ENCODE measurements at places on chromosomes 13 and 19. TPM values are rescaled to one million over a fixed set of nuclear protein-coding genes. Genes with fewer than 3 reads are reported as not detected.

- peak overlapping the region; percentile 98 for H3K4me3 ChIP-seq
- H3K4me1 ChIP-seq: peaks cover 19% of the 10 kb centered on the region
- H3K27ac ChIP-seq: no peak overlapping the region
- H3K36me3 ChIP-seq: peaks cover 61% of the 10 kb centered on the region
- DNase-seq: no peak
These were observed 1.5 kb downstream of the ZNF765 start for GRCh38 chr19:53396525-53396868.

The RNF225 gene
- total RNA-seq: 0.57 TPM

The FCGBP gene
- total RNA-seq: 2.5 TPM

DNA sequence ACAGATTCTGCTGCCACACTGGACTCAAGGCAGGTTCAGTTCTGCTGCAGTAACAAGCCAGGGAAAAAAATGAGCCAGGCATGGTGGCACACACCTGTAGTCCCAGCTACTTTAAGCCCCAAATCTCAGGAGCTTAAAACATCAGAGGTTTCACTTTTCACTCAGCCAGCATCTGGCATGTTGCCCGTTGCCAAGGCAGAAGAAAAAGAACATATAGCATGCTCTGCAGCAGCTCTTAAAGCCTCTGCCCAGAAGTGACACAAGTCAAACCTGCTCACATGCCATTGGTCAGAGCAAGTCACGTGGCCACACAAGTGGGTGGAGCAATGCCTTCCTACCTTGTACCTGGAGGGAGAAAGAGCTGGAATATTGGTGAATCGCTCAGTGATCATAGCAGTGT, 14.7 kb upstream of the ADGRE5 start:
- no peaks in the 10 kb centered on the region for H3K27me3 ChIP-seq
- H3K4me1 ChIP-seq: peaks cover 60% of the 10 kb centered on the region
- peak overlapping the region; percentile 59 for H3K4me3 ChIP-seq
- peak overlapping the region; percentile 96 for H3K27ac ChIP-seq
- peak; percentile 84 for DNase-seq

DNA sequence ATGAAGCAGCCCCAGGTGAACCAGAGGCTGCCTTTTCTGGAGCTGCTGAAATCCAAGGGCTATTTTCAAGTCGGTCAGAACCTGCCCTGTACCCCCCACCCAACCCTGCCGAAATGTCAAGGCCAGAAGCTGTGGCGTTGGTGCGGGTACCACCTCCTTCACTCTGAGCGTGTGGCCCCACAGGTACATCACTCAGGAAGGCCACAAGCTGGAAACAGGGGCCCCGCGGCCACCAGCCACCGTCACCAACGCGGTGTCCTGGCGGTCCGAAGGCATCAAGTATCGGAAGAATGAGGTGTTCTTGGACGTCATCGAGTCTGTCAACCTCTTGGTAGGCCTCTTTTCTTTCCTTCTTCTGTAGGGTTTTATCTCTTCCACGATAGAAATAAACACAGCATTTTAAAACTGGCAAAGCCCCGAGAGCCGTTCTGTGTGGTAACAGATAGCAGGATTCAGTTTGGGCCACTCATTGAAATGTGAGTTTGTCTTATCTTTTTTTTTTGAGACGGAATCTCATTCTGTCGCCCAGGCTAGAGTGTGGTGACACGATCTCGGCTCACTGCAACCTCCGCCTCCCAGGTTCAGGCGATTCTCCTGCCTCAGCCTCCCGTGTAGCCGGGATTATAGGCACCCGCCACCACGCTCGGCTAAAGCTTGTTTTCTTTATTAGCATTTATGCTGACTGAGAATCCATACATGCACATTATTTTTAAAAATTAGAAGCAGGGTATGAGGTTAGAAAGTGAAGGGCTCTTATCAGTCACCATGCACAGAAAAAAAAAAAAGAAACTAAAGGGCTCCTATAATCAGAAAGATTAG, 11.3 kb downstream of the AP1M1 start:
- H3K27me3 ChIP-seq: no peaks in the 10 kb centered on the region
- H3K36me3 ChIP-seq: peaks cover 81% of the 10 kb centered on the region
- H3K4me1 ChIP-seq: peaks cover 38% of the 10 kb centered on the region
- H3K4me3 ChIP-seq: no peak overlapping the region

DNA sequence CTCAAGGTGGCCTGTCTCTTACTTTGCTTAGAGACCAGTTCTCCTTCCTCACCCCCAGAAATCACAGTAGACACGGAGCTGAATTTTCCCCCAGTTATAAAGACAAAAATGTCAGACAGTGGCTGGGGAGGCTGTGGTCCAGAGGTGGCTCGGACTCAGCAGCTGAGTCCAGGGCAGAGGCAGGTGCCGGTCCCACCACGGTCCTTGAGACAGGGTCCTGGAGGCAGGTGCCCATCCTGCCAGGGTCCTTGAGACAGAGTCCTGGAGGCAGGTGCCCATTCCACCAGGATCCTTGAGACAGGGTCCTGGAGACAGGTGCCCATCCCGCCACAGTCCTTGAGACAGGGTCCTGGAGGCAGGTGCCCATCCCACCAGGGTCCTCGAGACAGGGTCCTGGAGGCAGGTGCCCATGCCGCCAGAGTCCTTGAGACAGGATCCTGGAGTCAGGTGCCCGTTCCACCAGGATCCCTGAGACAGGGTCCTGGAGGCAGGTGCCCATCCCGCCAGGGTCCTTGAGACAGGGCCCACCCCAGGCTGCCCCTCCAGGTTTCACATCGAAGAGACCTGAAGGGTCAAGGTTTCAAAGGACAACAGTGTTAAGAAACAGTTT, 23.1 kb downstream of the PEPD start:
- no peak for DNase-seq
- H3K27me3 ChIP-seq: no peaks in the 10 kb centered on the region
- no peaks in the 10 kb centered on the region for H3K4me1 ChIP-seq
- H3K27ac ChIP-seq: no peak overlapping the region

- H3K27me3 ChIP-seq: peaks cover 4% of the 10 kb centered on the region
- H3K4me3 ChIP-seq: no peak overlapping the region
- no peaks in the 10 kb centered on the region for H3K36me3 ChIP-seq
- peaks cover 7% of the 10 kb centered on the region for H3K4me1 ChIP-seq
These were observed 8.0 kb upstream of the NLRP7 start for GRCh38 chr19:54955376-54955775.

DNA sequence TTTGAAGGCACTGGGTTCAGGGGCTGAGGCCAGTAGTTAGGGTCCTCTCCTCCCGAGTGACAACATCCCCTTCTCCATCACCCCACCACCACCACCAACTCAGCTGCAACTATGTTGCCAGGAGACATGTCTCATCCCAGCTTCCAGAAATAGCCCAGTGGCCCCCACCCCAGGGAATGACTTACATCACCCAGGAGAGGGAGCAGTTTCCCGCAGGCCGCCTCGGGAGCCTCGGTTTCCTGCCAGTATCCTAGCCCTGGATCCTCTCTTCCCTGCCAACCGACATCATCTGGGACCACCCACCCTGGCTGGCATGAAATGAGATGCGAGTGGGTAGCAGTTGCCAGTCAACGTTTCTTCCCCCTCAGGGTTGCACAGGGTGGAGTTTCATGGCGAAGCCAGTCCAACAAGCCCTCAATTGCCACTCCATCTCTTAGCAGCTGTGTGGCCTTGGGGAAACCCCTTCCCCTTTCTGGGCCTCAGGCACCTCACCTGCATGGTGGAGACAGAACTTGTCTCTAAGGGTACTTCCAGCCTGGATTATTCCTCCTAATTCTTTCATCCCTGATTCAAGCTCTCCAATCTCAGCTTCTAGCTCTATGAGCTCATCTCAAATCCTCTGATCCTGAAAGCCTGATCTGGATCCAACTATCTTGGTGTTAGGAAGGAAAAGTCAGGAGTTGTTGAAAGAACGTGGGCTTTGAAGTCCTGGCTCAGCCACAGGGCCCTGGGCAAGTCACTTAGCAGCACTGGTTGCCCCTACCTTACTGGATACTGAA, 3.9 kb upstream of the GSK3A start:
- H3K4me3 ChIP-seq: no peak overlapping the region
- DNase-seq: no peak
- H3K4me1 ChIP-seq: peaks cover 18% of the 10 kb centered on the region
- H3K36me3 ChIP-seq: peaks cover 3% of the 10 kb centered on the region
- H3K27ac ChIP-seq: peak overlapping the region; percentile 19
- H3K27me3 ChIP-seq: no peaks in the 10 kb centered on the region

GRCh38 chr19:51695702-51696315, 2.7 kb downstream of the SPACA6 start:
- no peaks in the 10 kb centered on the region for H3K4me1 ChIP-seq
- no peaks in the 10 kb centered on the region for H3K27me3 ChIP-seq
- H3K4me3 ChIP-seq: no peak overlapping the region
- H3K36me3 ChIP-seq: no peaks in the 10 kb centered on the region

The ZNF154 gene
- 4.0 TPM for total RNA-seq

GRCh38 chr13:81051873-81052272, 710.9 kb upstream of the SPRY2 start:
- no peaks in the 10 kb centered on the region for H3K4me1 ChIP-seq
- H3K4me3 ChIP-seq: no peak overlapping the region
- no peaks in the 10 kb centered on the region for H3K36me3 ChIP-seq
- no peak for DNase-seq
- H3K27me3 ChIP-seq: no peaks in the 10 kb centered on the region
